ENCODE measurements at places on chromosomes 4 and X.

DNA sequence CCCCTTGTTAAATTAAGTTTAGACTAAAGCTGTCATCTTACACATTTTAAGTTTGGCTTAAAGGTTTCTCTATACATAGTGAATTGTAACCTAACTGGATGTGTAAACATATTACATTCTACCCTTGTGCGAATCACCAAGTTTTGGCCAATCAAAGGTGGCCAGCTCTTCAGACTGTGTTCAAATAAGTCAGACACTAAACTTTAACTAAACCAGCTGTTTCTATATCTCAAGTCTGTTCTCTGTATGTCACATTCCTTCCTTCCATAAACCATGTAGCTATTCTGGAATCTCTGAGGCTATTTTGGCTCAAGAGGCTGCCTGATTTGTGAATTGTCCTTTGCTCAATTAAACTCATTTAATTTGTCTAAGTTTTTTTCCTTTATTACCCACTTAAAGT, 6.7 kb downstream of the SULT1B1 start:
- no peak for DNase-seq

GRCh38 chr4:40124690-40125089, 68.0 kb downstream of the N4BP2 start:
- DNase-seq: no peak

DNA sequence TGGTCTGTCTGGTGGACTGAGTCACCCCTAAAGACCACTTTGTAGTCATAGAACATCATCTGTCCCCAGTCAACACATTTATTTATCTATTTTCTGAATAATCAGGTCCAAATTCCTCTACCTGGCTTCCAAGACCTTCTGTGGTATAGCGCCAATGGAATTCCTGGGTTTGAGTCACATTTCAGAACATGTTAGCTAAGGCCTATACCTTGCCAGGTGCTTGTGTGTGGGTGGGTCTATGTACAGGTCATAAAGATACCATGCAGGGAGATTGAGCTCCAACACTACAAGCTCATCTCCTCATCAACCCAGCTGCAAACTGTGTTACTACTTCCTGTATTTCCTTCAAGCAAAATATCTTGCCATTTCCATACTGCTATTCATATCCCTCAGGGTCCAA, 113.3 kb downstream of the TRAPPC11 start:
- no peak for DNase-seq

GRCh38 chr4:98469771-98470170, 188.6 kb downstream of the TSPAN5 start:
- no peak for DNase-seq

- DNase-seq: no peak
Observed at GRCh38 chr4:96056346-96056934, 216.5 kb downstream of the PDHA2 start.

Measured in GM06990 (cell line).